ENCODE measurements at places on chromosomes 3 and 15.

DNA sequence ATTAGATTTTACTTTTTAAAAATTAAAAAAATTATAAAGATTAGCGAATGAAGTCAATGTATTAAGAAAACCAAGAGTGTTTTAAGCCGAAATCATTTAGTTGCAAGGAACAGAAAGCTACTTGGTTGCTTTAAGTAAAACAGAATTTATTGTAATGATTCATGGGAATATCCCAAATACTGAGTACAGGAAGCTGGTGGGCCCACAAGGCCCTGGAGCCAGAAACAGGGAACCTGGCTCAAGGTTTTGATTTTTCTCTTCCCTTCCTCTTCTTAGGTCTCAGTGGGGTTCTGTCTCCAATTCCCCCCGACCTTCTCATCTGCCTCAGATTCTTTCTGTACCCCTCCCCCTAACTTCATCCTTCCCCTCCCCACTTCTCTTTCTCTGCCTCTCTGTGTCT lies 229.0 kb downstream of the TLE3 start:
- no peak for DNase-seq

DNA sequence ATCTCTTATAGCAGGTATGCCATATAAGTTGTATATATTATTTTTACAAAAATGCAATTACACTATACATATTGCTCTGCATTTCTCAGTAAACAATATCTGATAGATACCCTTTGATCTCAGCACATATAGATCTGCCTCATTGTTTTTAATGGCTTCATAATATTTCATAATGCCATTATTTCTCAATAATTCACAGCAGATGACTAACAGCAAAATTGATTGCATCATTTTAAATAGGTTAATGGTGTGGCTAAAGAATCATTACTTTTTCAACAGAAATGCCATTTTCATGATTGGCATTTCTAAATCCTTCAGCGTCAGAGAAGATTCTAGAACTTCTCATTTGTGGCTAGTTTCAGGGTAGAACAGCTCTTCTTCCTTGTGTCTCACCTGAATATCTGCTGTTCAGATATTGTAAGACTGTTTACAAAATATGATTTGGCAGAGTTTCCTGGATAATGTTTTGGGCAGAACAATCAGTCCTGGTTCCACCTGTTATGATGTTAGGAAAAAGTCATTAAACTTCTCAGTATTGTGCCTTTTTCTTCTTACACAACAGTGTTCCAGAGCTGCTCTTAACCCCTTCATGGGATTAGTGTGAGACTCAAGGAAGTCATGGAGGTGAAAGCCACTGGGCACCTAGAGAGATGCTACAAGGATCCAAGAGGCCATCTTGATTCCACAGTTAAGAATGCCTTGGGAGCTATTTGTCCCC lies 397.6 kb upstream of the THBS1 start:
- DNase-seq: no peak

DNA sequence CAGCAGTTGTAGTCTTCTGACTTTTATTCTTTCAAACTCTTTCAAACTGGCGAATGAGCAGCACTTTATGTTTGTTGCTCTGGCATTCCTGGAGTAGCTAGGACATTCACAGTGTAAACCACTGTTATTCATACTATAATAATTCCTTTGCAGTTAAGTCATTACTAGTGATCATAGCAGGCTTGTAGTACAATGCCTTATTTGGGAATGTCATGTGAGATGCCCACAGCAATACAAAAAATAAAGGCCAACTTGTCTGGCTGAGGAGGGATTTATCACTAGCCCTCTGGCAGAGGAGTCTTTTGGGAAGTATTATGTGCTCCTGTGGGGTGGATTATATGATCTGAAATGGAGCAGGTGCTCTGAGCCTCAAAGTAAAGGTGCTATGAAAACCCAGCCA lies 197.2 kb downstream of the VGLL3 start:
- DNase-seq: no peak

DNA sequence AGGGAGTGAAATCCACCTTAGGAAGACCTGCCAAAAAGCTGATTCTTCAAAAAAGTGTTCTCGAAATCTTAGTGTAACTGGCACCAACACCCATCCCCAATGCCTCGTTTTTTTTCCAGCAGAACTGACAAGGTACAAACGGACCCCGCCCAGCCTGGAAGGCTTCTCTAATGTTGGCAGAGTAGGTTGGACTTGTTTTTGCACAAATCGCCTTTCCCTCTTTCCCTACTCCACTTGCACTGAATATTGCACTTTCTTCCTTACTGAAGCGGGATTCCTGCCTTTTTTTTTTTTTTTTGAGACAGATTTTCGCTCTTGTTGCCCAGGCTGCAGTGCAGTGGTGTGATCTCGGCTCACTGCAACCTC lies 544 bp upstream of the TIMMDC1 start:
- DNase-seq: no peak

DNA sequence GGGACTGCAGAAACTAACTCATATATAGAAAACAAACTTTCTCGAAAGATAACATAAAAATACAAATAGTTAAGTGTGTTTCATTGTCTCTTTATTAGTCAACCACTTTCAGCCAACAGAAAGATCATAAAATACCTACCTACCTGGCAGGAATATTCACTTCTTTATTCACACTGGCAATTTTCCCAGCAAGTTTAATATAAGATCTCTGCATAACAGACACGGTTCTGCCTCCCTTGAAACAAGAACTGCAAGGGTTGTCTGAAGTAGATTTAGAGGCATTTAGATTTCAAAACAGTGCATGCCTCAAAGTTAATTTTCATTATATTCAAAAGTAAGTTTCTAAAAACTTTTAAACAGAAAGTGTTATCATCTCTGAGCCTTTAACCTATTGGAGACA lies 7.1 kb downstream of the NPTN start:
- no peak for DNase-seq

GRCh38 chr15:91890614-91891013 lies 37.1 kb downstream of the SLCO3A1 start:
- DNase-seq: no peak

DNA sequence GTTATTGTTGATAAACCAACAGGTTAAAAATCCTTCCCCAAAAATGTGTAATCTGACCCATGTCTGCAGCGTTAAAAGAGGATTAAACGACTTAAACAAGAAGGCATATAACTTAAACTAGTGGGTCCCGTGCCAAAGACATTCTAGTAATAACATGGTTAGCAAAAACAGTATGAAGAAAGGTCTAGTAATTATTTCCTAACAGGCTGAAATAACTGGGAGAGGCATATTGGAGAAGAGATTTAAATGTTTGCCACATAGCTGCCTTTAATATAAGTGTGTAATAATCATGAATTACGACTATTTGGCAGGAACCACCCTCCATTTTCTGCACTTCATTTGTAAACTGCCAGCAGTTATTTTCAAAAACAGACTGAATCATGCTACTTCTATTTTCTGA lies 67.7 kb upstream of the CSPG5 start:
- DNase-seq: no peak

DNA sequence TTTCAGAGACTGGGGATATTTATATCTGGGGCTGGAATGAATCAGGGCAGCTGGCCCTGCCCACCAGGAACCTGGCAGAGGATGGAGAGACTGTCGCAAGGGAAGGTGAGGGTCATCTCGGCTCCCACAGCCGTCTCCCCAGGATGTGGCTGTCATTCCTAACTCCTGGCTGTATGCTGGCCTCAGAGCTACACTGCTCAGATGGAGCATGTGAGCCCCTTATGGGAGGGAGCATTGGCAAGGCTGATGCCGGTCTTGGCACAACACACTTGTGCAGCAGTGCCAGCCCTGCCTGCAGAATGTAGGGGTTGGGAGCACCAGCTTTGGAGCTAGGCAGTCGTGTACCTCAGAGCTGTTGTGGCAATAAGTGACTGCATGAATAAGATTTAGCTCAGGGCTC lies 5.2 kb downstream of the RCCD1 start:
- DNase-seq: no peak

GRCh38 chr15:29750754-29751153 lies 71.5 kb downstream of the TJP1 start:
- no peak for DNase-seq
